ENCODE measurements at places on chromosomes 7 and 10.

- DNase-seq: no peak
These were observed 433.6 kb upstream of the GALNT17 start for GRCh38 chr7:70698219-70698832.

DNA sequence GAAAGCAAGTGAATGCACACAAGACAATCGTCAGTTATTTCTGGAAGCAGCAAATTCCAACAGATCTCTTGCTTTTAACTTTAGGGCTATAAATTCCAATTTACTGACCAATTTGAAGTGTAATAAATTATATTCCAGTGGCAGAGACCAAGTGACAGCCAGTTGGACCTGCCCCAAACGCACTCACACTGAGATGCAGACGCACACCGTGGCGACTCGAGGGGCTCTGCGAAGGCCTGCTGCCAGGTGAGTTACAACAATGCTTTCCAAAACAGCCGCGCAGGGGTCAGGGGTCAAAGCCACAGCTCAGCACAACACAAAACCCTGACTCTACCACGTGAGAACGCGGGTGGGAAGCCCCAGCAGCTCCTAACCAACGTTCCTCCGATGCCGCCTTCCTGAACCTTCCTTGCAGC lies 97.4 kb downstream of the ZRANB1 start:
- no peak for DNase-seq

DNA sequence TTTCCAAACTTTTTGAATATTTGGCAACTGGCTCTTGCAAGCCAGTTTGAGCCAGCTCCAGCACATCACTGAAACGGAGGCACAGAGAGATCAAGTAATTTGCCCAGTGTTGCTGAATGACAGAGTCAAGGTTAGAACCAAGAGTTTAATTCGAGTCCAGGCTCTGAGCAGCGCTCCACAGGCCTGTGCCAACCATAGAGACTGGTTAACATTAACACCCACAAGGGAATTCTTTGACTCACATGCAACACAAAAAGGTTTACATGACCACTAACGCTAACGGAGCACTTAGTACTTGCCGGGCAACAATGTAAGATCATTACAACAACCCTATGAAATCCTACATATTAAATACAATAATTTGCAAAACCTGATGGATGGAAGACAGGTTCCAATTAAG lies 1.5 kb downstream of the RGS10 start:
- DNase-seq: no peak

GRCh38 chr10:43667761-43668386 lies 19.2 kb upstream of the ZNF32 start:
- DNase-seq: no peak

DNA sequence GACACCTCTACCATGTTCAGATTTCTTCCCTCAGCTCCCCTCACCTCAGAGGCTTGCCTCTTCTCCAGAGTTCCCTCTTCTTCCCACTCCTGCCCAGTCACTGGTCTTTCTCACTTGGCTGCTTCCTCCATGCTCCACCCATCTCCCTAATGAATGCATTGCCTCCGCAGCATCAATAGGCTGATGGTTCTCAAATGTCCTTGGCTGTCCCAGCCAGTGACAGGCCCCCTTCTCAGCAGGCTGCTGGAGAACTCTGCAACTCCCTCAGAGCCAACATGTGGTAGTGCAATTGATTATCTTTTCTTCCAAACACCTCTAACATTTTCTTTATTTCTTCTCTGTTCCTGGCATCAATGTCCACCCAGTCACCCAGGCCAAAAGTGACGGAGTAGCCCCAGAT lies 218.2 kb downstream of the RELN start:
- DNase-seq: no peak
